ENCODE measurements at places on chromosomes 13 and 19.
A peak's percentile ranks its signal among the peaks of the same experiment; 100 is the strongest.

- no peaks in the 10 kb centered on the region for H3K4me1 ChIP-seq
- no peak overlapping the region for H3K27ac ChIP-seq
- no peaks in the 10 kb centered on the region for H3K36me3 ChIP-seq
- H3K27me3 ChIP-seq, result no peaks in the 10 kb centered on the region
- no peak for DNase-seq
- H3K4me3 ChIP-seq, result no peak overlapping the region
Measured at GRCh38 chr13:35283856-35284255, 192.6 kb downstream of the MAB21L1 start.

DNA sequence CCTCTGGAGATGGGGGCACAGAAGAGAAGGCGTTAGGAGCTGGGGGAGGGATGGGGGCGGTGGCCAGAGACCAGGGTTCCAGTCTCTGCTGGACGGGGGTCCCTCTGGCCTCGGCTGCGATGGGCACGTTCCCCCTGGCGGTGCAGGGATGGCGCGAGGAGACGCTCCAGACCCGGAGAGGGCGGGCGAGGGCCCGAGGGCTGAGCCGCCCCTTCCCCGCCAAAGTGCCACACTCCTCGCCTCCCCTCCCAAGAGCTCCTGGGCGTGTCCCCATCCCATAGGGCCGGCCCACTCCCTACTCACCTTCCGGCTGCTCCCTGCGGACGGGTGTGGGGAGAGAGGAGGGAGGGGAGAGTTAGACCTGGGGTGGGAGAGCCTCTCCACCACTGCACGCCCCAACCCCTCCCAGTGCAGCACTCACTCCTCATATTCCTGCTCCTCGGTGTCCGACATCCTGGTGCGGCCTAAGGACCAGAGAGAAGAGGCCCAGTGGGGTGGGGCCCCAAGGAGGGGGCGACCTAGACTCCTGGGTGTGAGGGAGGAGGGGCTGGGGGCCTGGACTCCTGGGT lies 2.2 kb downstream of the TNNT1 start:
- H3K4me3 ChIP-seq, result no peak overlapping the region
- H3K4me1 ChIP-seq, result peaks cover 21% of the 10 kb centered on the region
- H3K27ac ChIP-seq, result no peak overlapping the region
- DNase-seq, result peak; percentile 65
- H3K27me3 ChIP-seq, result no peaks in the 10 kb centered on the region

GRCh38 chr13:27372896-27373295 lies 51.5 kb upstream of the GTF3A start:
- no peak for DNase-seq
- H3K36me3 ChIP-seq, result no peaks in the 10 kb centered on the region
- no peak overlapping the region for H3K4me3 ChIP-seq
- H3K4me1 ChIP-seq, result peaks cover 20% of the 10 kb centered on the region
- H3K27me3 ChIP-seq, result no peaks in the 10 kb centered on the region
- no peak overlapping the region for H3K27ac ChIP-seq

GRCh38 chr19:19595171-19595701 lies 23.3 kb downstream of the PBX4 start:
- H3K4me1 ChIP-seq, result peaks cover 41% of the 10 kb centered on the region
- H3K36me3 ChIP-seq, result no peaks in the 10 kb centered on the region
- H3K27ac ChIP-seq, result peak overlapping the region; percentile 68
- peak; percentile 76 for DNase-seq
- no peaks in the 10 kb centered on the region for H3K27me3 ChIP-seq

- H3K4me1 ChIP-seq, result no peaks in the 10 kb centered on the region
- no peak for DNase-seq
- no peaks in the 10 kb centered on the region for H3K27me3 ChIP-seq
- peaks cover 41% of the 10 kb centered on the region for H3K36me3 ChIP-seq
- no peak overlapping the region for H3K27ac ChIP-seq
- H3K4me3 ChIP-seq, result no peak overlapping the region
Measured at GRCh38 chr19:2807379-2808128, 12.1 kb upstream of the ZNF554 start.

DNA sequence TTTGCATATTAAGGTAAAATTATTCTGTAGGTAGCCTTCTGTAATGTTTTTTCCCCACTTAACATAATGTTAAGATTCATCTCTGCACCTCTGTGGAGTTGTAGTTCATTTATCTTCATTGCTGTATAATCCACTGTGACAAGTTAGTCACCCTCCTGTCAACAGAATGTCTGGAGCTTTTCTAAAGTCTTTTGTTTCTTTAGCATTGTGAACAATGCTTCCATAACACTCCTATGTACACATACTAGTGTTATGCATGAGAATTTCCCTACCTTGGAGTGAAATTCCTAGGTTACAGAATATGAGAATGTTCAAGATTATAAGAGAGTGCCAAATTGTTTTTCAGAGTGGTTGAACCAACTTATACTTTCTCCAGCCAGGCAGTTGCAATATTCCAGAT lies 113.5 kb downstream of the COG6 start:
- no peaks in the 10 kb centered on the region for H3K36me3 ChIP-seq
- no peaks in the 10 kb centered on the region for H3K27me3 ChIP-seq
- H3K4me3 ChIP-seq, result no peak overlapping the region
- H3K27ac ChIP-seq, result no peak overlapping the region
- no peak for DNase-seq

GRCh38 chr13:83883061-83883523 lies 818 bp upstream of the SLITRK1 start:
- no peak overlapping the region for H3K27ac ChIP-seq
- no peak overlapping the region for H3K4me3 ChIP-seq
- no peaks in the 10 kb centered on the region for H3K36me3 ChIP-seq
- DNase-seq, result no peak
- no peaks in the 10 kb centered on the region for H3K27me3 ChIP-seq

GRCh38 chr13:43783820-43784219 lies 3.0 kb downstream of the ENOX1 start:
- peaks cover 9% of the 10 kb centered on the region for H3K27me3 ChIP-seq
- H3K36me3 ChIP-seq, result no peaks in the 10 kb centered on the region
- H3K27ac ChIP-seq, result no peak overlapping the region
- H3K4me1 ChIP-seq, result peaks cover 21% of the 10 kb centered on the region
- no peak for DNase-seq

- H3K27ac ChIP-seq, result no peak overlapping the region
- H3K36me3 ChIP-seq, result no peaks in the 10 kb centered on the region
- H3K4me1 ChIP-seq, result peaks cover 11% of the 10 kb centered on the region
- no peak overlapping the region for H3K4me3 ChIP-seq
- no peaks in the 10 kb centered on the region for H3K27me3 ChIP-seq
Measured at GRCh38 chr19:18715416-18715815, 31.9 kb downstream of the CRTC1 start.

GRCh38 chr19:54298357-54299125 lies 14.4 kb downstream of the LILRA5 start:
- H3K27me3 ChIP-seq, result no peaks in the 10 kb centered on the region
- no peaks in the 10 kb centered on the region for H3K36me3 ChIP-seq
- no peaks in the 10 kb centered on the region for H3K4me1 ChIP-seq
- H3K27ac ChIP-seq, result no peak overlapping the region

- H3K36me3 ChIP-seq, result no peaks in the 10 kb centered on the region
- DNase-seq, result no peak
- H3K27me3 ChIP-seq, result no peaks in the 10 kb centered on the region
- no peak overlapping the region for H3K4me3 ChIP-seq
Measured at GRCh38 chr13:80870186-80870585, 529.3 kb upstream of the SPRY2 start.

DNA sequence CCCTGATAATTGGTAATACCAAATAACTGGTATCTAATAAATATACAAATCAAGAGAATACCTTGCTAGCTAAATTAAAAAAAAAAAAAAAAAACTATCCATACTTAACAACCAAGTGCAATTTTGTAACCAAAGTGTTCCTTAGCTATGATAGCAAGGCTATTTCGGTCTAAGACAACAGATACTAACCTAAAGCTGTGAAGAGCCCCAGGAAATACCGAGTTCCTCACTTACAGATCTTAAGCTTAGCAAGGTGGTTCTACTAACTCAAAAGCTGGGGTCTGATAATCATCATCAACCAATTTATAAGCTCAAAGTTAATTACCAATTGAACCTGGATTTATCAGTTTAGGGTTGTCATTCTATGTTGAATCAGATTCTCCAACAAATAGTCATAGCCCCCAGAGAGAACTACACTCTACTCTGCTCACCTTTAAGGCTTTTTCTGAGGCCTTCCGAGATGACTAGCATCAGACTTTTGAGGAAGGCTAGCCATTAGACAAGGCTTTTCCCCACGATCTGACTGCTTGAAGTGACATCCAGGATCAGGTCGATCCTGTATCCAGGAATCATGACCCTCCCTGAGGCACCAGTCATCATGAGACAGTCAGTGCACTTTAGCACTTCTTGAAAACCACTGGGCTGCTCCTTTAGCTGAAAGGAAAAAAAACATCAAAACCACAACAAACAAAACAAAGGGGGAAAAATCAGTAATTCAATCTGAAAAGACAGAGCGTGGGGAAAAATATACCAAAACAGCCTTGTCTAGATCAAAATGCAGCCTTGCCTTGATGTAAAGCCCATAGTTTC lies 31.9 kb downstream of the INTS6 start:
- peaks cover 34% of the 10 kb centered on the region for H3K4me1 ChIP-seq
- peaks cover 14% of the 10 kb centered on the region for H3K36me3 ChIP-seq
- no peak for DNase-seq
- no peaks in the 10 kb centered on the region for H3K27me3 ChIP-seq

GRCh38 chr13:45196096-45196495 lies 4.7 kb downstream of the KCTD4 start:
- no peak overlapping the region for H3K27ac ChIP-seq
- H3K4me1 ChIP-seq, result peaks cover 8% of the 10 kb centered on the region
- no peak for DNase-seq
- H3K36me3 ChIP-seq, result no peaks in the 10 kb centered on the region

GRCh38 chr19:16033721-16034120 lies 42.6 kb upstream of the TPM4 start:
- no peaks in the 10 kb centered on the region for H3K4me1 ChIP-seq
- no peak overlapping the region for H3K4me3 ChIP-seq
- no peak for DNase-seq
- no peaks in the 10 kb centered on the region for H3K27me3 ChIP-seq
- H3K27ac ChIP-seq, result no peak overlapping the region

DNA sequence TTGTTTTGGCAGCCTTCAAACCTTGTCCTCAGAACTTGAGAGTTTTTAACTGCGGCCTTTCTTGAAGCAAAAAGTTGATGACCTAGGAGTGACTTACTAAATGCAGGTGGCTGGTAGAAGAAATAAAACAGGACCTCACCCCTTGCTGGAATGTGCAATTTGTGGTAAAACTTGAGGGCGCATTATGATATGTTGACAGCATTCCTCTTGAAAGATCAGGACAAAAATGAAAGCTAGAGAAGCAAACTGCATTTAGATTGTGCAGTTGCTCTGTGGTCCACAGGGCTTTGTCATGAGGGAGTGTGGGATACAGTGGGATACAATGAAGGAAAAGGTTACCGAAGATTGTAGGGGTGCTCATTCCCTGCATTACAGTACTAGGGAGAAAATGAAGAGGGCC lies 504.2 kb downstream of the GPC6 start:
- H3K27me3 ChIP-seq, result no peaks in the 10 kb centered on the region
- no peak overlapping the region for H3K27ac ChIP-seq

- H3K4me3 ChIP-seq, result no peak overlapping the region
- H3K4me1 ChIP-seq, result no peaks in the 10 kb centered on the region
- no peak for DNase-seq
Measured at GRCh38 chr13:105538346-105538745, 997.1 kb downstream of the EFNB2 start.

- DNase-seq, result no peak
- peak overlapping the region; percentile 77 for H3K27ac ChIP-seq
- H3K4me3 ChIP-seq, result peak overlapping the region; percentile 54
- H3K27me3 ChIP-seq, result peaks cover 9% of the 10 kb centered on the region
- peaks cover 34% of the 10 kb centered on the region for H3K4me1 ChIP-seq
- no peaks in the 10 kb centered on the region for H3K36me3 ChIP-seq
Measured at GRCh38 chr19:7868326-7868670, 5.9 kb downstream of the PRR36 start.

GRCh38 chr13:21684576-21684975 lies 13.7 kb downstream of the FGF9 start:
- no peak overlapping the region for H3K27ac ChIP-seq
- no peak overlapping the region for H3K4me3 ChIP-seq
- no peaks in the 10 kb centered on the region for H3K36me3 ChIP-seq
- no peak for DNase-seq
- H3K4me1 ChIP-seq, result no peaks in the 10 kb centered on the region

DNA sequence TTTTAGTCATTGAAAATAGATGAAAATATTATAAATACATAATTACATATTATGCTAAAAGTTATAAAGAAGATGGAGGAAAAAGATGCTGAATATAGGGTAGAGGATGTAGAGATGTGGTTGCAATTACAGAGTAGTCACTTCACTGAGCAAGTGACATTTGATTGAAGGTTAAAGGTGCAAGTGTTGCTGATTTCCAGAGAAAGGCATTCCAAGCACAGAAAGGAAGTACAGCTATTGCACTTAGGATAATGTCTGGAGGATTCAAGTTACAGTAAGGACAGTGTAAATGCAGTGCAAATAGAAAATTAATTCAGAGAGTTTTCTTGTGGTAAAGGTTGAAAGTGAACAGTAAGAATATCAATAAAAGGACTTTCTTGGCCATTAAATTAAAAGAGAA lies 1721.8 kb downstream of the PCDH9 start:
- DNase-seq, result no peak
- H3K4me3 ChIP-seq, result no peak overlapping the region
- H3K27ac ChIP-seq, result no peak overlapping the region
- no peaks in the 10 kb centered on the region for H3K36me3 ChIP-seq
- H3K4me1 ChIP-seq, result no peaks in the 10 kb centered on the region

- H3K27me3 ChIP-seq, result no peaks in the 10 kb centered on the region
- peaks cover 5% of the 10 kb centered on the region for H3K36me3 ChIP-seq
- no peak overlapping the region for H3K4me3 ChIP-seq
- DNase-seq, result no peak
- H3K27ac ChIP-seq, result peak overlapping the region; percentile 75
- peaks cover 27% of the 10 kb centered on the region for H3K4me1 ChIP-seq
Measured at GRCh38 chr19:18439025-18439909, 1.3 kb upstream of the ISYNA1 start.

DNA sequence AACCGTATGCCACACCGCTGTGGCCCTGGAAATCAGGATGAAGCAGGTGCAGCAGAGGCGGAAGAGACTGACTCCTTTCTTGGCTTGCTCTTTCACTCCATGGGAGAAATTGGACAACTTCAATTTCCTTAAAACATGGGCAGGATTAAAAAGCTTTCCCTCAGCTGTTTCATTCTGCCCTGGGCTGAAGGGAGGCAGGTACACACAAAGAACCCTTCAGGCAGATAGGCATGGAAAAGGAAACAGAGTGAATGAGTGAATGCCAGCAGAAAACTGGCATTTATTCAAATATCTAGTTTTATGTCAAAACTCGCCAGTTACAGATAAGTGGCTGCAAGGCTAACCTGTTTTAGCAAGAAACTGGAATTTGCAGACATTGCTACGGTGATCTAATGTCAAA lies 71.0 kb upstream of the SLC15A1 start:
- H3K27me3 ChIP-seq, result no peaks in the 10 kb centered on the region
- no peak for DNase-seq
- H3K4me1 ChIP-seq, result peaks cover 17% of the 10 kb centered on the region
- H3K36me3 ChIP-seq, result peaks cover 45% of the 10 kb centered on the region

GRCh38 chr13:108305655-108306054 lies 36.1 kb downstream of the TNFSF13B start:
- H3K4me3 ChIP-seq, result no peak overlapping the region
- H3K4me1 ChIP-seq, result no peaks in the 10 kb centered on the region
- H3K27ac ChIP-seq, result no peak overlapping the region
- no peaks in the 10 kb centered on the region for H3K27me3 ChIP-seq

Data from upper lobe of left lung (tissue), 6 donors.